ENCODE measurements at places on chromosomes 5 and 9.

DNA sequence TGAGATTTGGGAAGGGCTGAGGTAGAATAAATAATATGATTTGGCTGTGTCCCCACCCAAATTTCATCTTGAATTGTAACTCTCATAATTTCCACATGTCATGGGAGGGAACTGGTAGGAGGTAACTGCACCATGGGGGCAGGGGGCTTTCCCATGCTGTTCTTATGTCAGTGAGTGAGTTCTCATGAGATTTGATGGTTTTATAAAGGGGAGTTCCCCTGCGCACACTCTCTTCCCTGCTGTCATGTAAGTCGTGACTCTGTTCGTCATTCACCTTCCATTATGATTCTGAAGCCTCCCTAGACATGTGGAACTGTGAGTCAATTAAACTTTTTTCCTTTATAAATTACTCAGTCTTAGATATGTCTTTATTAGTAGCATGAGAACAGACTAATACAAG is 115.5 kb upstream of the STARD4 start:
- no peak for DNase-seq

GRCh38 chr9:278651-279050 is 64.0 kb downstream of the DOCK8 start:
- no peak for DNase-seq

- no peak for DNase-seq
Measured at GRCh38 chr9:7791394-7791793, 8.2 kb downstream of the DMAC1 start.

- DNase-seq: no peak
Measured at GRCh38 chr5:77770293-77771005, 5.7 kb downstream of the TBCA start.

GRCh38 chr5:1797103-1797800 is 2.4 kb downstream of the MRPL36 start:
- no peak for DNase-seq

DNA sequence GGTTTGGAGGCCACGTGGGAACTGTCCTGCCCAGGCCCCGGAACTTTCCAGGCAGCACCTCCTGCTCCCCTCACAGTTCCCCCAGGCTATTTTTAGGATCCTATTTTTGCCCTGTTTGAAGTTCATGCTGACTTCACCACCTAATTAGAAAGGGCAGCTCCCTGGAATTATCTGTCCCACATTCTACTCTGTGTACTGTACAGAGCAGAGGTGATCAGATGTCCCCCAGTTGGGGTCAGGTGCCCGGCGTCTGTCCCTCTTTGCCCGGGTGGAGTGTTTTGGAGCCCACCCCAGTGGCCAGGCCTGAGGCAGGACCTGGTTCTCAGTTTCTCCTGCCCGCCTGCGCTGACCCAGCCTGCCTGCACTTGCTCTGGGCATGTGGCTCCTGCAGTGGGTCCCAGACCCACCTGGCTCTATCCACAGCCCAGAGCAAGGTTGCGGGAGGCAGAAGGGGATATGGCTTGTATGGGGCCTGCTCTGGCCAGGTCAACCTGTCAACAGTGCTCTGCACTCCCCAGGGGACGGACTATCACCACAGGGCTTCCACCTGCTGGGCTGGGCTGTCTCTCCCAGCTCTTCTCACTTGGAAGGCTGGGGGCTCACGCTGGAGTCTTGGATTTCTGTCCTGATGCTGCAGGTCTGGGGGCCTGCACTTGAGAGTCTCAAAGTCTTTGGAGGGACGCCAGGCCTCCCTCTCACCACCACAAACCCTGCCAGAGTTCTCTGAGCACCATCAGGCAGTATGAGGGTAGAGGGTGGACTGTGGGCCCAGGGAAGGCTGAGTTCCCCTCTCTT is 268.3 kb downstream of the GADD45G start:
- no peak for DNase-seq

DNA sequence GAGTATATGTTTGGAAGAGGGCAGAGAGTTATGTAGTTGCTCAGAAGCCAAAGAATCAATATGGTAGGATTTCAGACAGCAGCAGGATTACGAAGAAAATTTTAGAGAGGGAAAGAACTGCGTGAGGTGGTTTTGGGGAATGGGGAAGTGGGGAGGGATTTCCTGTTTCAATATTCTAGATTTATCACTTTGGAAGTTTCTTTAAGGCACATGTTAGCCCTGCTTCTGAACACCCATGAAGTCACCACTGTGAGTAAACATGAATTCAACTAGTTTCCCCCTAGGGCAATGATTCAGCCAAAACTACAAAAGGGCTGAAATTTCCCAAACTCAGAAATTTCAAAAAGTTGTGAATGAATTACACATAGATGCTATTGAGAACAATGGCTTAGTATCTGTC is 132.2 kb downstream of the EBF1 start:
- DNase-seq: no peak

DNA sequence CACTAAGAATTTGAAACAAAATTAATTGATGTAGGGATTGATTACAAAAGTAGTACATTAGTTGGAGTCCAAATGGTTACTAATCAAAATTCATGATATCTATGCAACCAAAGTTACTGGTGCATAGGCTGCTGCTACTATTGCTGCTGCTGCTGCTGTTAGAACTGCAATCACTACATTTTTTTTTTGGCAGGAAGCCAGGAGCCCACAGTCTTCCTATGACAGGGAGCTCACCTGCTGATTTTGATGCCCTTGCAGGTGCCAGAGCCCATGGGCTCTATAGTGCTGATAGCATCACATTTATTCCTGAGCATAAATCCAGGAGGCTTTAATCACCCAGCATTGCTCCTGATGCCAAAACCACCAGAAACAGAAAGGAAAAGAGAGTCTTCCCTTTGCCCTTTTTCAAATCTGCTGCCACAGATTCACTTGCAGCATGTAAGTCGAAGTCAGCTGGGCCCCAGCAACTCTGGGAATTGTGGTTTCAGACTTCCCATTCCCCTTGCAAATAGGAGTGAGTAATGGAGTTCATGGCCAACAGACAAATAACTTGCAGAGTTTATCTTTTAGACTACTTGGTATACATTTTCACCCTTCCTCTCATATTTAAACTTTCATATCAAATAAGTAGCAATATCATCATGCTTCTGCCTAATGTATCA is 17.6 kb downstream of the SLCO6A1 start:
- peak; percentile 5 for DNase-seq

DNA sequence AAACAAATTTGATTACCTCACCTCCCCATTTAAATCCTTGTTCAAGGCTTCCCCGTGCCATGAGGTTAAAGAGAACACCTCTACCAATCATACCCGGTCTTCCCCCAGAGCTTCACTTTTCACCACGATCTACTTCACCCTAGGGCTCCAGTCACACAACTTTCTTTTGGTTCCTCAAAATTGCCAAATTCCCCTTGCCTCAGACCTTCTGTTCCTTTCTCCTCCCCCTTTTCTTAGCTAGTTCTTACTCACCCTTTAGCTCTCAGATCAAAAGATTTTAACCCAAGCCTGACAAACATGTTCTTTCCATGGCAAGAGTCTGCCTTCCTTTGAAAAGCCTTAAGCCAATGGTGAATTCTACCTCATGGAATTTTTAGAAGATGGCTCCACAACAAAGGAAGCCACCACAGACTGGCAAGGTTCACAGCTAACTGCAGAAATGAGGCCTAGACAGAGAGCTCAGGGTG is 56.7 kb downstream of the MAPKAP1 start:
- peak; percentile 97 for DNase-seq

DNA sequence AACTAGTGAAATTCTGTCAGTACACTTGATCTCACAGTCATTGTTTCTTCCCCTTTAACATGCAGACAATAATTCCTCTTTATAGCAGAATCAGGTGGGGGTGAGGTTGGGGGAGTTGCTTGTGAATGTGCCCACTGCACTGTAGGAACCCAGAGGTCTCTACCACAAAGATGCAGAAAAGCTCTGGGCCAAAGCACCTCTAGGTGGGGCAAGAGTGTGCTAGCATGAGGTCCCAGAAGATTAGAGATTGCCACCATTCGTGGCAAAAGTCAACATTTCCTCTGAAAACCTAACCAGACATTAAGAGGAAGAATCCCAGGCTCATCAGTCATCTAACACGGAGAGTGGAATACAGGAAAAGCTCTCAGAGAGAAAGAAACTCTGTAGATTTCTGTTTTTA is 74.5 kb downstream of the PTCD2 start:
- DNase-seq: peak; percentile 53

DNA sequence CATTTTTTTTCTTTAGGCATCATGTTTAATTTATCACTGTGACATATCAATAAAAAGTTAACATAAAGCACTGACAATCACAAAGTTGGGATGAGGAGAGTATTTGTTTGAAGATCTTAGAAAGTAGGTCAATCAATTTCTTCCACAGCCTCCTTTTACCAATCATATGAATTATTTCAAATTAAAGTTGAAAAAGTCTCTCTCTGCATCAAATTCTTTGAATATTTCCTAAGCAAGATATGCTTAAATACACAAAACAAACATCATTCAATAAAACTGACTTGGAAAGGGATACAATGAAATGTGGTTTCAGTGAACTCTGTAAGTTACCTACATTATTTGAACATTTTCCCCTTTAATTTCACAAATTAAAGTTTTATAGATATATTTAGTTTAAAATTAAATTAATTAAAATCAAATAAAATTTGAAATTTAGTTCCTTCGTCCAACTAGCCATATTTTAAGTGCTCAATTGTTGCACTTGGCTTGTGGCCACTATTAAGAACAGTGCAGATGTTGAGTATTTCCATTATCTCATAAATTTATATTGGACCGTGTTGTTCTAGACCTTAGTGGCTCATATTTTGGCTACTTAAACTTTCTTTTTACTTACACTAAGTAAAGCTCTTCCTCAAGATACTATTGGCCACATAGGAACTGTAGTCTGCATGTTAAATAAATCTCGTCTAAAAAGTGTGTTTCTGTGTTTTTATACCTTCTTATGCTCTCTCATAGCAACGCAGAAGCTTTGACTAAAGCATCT is 949.7 kb upstream of the NUDT12 start:
- DNase-seq: no peak

GRCh38 chr5:100832252-100833230 is 70.5 kb downstream of the ST8SIA4 start:
- DNase-seq: no peak
